ENCODE measurements at places on chromosomes 2 and 18.

DNA sequence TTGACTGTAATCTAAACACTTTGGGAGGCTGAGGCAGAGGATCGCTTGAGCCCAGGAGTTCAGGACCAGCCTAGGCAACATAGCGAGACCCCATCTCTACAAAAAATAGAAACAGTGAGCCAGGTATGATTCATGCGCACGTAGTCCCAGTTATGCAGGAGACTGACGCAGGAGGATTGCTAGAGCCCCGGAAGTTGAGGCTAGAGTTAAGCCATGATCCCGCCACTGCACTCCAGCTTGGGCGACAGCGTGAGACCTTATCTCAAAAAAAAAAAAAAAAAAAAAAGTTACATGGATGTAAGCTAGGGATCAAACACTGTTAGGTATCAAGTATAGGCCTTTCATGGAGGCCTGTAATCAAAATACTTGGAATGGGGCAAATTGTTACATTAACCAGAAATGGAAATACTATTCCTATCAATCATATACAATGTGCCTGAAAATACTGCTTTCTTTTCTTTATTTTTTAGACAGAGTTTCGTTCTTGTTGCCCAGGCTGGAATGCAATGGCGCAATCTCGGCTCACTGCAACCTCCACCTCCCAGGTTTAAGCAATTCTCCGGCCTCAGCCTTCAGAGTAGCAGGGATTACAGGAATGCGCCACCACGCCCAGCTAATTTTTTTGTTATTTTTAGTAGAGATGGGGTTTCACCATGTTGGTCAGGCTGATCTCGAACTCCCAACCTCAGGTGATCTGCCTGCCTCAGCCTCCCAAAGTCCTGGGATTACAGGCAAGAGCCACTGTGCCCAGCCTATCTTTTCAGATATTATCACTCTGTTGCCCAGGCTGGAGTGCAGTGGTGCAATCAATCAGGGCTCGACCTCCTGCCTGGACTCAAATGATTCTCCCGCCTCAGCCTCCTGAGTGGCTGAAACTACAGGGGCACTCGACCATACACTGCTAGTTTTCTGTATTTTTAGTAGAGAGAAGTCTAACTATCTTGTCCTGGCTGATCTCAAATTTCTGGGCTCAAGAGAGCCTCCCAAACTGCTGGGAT lies 27.2 kb downstream of the XPO1 start:
- no peak for DNase-seq

DNA sequence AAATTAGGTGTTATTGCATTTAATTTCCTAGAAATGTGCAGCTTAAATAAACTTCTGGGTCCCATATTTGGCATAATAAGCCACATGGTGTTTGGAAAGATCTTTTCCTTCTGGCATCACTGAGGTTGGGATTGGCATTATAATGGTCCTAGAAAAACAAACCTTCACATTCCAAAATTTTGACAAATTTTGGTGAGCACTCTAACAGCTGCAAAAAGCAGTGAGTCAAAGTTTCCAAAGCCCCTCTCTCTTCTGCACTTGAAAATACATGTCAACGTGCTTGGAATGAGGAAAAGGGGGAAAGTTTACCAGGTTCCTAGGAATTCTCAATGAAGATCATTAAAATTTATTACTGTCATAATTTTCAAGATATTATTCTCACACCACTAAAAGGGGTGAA lies 77.8 kb upstream of the STK17B start:
- DNase-seq = no peak

DNA sequence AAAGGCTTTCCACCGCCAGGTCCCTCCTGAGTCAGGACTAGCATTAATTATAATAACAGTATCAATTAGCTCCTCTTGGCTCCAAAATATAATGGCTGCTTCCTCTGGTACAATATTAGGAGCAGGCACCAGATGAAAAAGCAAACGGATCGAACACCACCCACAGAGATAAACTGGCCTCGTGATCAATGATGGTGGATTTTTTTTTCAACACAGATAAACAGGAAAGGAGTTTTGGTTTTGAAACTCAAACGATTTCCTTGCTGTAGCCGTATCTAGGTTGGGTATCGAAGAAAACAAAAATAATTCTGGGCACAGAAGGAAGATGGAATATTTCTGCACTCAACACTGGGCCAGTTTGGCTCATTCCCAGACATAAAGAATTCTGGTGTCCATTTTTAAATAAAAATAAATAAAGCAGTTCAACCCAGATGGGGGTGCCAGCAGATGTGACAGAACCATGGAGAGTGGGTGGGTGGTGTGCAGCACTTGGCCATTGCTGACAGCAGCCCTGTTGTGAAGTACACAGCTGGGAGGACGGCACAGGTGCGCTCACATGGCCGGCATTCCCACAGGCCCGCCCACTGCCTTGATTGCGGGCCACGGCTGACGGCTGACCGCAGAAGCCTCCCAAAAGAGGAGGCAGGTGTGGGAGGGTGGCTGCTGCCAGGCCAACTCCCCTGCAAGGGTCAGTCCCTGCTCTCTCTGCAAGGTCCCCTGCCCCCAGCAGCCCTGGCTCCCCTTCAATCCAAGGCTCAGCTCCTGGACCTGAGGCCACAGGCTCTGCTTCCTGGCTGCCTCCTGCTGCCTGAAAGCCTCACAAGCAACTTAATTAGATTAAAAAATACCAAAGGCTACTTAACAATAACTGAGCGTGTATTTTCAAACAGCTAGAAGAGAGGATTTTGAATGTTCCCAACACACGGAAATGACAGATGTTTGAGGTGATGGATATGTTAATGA lies 351.9 kb upstream of the ID2 start:
- DNase-seq = no peak

DNA sequence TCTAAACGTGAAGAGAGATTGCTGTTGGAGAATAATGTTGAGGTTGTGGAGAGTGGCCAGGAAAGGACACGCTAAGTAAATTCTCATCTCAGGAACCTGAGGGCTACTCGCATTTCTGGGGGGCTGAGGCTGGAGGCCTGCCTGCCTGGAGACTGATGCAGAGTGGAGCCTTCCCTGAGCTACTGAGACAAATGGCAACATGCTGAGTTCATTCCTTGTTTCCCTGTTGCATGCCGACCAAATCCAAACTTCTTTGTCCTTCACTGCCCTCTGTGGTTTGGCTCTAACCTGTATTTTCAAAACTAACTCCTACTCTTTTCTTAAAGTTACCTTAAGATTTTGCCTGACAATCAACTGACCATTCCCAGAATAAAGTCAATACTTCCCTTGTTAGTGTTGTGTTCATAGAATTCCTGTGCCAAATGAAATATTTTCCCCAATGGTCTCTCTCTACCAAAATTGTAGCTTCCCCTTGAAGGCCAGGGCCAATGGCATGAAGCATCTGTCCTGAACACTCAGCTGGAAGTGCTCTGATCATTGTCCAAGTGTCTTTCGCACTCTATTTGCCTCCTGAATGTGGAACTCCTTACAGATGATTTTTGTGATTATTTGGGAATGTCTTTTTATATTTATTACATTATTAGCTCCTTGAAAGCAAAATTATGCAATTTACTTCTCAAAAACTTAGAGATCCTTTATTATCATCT lies 1085.6 kb downstream of the SOCS6 start:
- DNase-seq = no peak

GRCh38 chr2:61015976-61016375 lies 1.5 kb upstream of the PEX13 start:
- DNase-seq = no peak

DNA sequence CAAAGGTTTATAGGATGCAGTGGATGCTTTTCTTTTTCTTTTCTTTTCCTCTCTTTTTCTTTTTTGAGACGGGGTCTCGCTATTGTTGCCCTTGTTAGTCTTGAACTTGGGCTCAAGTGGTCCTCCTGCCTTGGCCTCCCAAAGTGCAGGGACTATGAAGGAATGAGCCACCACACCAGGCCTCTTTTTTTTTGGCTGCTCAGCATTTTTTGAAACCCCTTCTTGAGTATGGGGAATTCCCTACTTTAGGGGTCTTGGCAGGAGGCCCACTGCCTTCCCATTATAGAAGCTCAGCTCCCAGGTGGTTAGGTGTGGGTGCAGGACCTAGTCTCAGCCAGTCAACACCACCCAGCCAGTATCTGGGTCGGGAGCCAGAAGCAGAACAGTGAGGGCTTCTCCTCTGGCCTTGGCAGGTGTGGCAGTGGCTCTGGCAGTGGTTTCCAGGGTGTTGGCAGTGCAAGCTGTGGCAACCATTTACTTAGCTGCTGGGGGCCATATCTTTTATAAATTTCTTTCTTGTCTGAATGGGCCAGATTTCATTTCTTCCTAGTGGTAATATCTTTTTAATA lies 51.4 kb upstream of the ACYP2 start:
- DNase-seq = no peak

DNA sequence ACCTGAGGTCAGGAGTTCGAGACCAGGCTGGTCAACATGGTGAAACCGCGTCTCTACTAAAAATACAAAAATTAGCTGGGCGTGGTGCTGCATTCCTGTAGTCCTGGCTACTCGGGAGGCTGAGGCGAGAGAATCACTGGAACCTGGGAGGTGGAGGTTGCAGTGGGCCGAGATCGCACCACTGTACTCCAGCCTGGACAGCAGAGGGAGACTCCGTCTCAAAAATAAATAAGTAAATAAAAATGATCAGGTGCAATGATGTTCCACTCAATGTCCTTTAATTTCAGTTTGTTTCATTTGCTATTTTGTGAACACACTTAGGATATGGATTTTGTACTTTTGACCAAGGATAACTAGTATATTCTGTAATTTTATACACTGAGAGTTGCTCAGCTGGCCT lies 9.3 kb downstream of the HADHA start:
- DNase-seq = no peak

GRCh38 chr2:38199127-38199526 lies 123.2 kb upstream of the CYP1B1 start:
- DNase-seq = no peak
